RWPE1 (cell line): ENCODE measurements at places on chromosomes 5 and 9.

DNA sequence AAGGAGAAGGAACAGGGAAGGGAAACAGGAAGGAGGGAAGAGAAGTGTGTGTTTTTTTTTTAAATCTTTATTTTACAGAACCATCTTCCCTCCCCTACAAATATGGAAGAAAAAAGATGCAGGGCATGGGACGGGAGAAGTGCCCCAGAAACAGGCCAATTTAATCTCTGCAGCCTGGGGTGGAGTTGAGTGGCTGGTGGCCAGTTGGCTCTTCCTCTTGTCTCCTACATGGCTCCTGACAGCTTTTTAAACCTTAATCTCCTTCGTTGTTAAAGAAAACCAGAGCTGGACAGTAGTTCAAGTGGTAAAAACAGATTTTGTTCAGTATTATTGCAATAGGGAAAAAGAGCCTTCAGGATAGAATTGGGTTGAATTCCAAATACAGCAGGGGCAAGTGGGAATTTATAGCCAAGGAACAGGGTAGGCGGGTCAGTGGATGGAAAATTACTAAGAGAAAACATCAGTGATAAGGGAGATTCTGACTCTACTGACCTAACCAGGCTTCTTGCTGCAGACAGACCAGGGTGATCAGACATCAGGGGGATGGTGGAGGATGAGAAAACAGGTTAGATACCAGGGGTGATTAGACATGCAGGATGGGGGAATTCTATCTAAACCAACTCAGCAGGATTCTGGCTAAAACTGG is 125.1 kb upstream of the CLINT1 start:
- no peak for DNase-seq

- no peak for DNase-seq
Observed at GRCh38 chr5:89246252-89246651, 363.3 kb upstream of the MEF2C start.

DNA sequence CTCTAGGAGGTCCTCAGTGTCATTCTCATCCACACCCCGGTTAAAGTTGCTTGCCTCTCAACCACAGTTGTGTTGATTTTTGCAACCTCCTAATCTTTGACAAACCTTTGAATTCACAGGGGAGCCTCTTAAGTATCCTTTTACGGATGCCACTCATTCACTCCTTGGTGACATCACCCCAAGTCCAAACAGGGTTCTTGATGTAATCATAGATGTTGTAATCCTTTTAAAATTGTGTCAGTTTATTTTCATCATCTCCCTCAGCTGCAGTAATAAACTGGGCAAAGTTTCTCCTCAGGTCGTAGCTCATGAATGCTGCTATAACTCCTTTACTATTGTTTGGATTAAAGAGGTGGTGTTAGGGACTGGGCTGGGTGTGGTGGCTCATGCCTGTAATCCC is 637.2 kb upstream of the NUDT12 start:
- no peak for DNase-seq

DNA sequence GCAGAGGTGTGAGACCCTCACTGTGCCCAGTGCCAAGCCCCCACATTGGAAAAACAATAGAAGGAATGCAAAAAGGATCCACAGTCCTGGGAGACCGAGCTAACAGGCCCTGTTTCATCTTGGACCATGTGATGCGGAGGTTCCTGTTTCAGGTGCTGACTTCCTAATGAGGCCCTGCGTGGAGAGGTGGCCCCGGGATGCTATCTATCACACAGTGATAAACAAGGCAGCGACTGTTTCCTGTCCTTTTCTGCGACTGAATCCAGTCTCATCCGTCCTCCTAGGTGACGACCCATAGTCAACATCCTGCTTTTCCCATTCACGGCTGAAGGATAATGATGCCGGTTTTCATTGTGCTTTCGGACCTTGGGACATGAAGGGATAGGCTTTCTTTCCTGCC is 56.4 kb upstream of the BOD1 start:
- DNase-seq, result no peak

DNA sequence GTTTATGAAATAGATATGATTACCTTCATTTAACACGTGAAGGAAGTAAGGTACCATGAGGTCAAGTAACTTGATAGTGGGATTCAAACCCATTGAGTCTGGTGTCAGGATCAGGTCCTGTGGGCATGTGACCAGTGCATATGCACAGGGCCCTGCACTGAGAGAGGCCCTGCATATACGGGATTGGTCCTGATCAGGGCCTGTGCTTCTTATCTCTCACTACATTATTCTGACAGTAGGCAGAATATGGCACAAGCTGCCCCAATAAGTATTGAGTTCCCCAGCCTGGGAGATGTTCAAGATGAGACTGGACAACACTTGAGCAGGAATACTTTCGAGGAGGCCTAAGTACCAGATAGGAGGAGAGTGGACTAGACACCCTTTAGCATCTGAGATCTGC is 44.0 kb downstream of the GALNT10 start:
- DNase-seq, result no peak

DNA sequence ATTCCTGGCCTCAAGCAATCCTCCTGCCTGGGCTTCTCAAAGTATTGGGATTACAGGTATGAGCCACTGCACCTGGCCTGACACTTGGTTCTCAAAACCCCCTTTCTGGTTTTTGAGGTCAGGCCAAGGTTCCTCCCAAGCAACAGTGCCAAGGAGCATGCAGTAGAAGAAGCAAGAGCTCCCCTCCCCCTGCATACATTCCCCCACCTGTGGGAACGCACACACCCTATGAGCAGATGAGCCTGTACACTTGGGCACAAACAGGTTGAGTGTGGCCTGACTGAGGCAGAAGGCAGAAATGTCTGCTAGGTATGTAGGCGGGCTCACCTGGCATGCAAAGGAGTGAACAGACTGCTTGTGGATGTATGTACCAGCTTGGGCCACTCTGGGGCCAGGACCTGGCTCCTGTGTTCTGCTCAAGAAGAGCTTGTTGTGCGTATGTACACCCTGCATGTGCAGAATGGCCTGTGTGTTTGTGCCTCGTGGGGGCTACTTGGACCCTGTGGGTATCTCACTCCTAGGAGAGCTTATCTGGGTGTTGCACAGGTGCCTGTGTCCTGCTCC is 1.7 kb downstream of the GPRIN1 start:
- DNase-seq, result no peak

DNA sequence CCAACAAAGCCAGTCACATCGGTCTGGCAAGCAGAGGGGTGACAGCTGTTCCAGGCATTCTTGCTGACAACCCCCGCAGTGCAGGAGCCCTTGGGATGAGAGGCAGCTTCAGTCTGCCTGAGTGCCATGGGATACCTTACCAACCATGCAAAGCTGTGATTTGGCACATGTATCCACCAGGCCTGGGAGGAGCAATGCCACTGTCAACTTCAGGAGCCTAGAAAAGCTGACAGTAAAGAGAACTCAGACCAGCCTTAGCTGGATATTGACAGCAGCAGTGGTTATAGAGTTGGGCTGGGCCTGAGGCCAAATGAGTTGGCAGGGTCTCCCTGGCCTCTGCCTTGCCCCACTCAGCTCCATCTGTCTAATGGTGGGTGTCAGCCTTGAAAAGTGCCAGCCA is 10.1 kb upstream of the PLPPR1 start:
- DNase-seq, result no peak

DNA sequence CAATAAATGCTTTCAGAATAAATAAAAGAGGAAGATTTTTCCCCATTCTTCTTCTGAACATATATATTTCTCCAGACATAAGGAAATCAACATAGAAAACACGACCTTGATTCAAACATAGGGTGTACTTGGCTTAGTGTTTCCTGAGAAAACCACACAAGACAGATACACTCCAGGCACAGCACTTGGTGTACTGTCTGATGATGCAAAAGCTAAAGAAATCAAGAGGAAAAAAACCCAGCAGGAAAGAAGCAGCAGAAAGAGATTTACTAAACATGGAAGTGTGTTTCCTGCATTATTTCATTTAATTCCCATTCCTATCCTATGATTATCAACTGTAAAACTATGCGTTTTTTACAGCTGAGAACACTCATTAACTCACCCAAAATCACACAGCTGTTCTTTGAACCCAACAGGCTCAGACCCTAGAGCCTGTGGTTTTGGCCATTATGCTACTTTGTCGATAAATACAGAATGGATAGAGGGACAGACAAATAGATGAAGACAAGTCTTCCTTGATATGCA is 46.1 kb downstream of the NIPAL4 start:
- DNase-seq, result no peak

DNA sequence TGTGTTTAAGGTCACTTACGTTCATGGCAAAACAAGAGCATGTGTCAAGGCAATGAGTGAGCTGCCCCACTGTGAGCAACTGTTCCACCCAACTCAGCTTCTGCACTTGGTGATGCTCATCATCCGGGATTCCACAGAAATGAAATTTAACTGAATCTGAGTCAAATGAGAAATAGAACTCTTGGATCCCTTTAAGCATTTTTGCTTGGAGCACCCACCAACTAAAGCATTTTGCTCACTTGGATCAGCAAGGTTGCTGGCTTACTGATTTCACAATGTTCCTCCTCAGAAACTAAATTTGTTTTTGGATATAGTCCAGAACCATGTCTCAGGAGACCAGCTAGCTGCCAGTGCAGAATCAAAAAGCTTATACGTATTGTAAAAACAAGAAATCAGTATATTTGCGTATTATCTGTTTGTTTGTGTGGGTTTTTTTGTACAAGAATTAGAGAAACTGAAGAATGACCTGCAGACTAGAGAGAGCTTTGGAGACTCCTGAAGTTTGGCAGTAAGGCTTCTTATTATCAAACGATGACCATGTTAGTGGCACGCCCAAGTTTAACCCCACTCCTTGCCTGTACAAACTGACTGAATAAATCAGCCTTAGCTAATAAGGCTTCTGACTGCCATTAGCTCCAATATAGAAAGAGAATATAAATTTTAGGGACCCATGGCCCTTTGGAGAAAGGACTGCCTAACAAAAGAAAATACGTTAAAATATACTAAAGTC is 153.8 kb upstream of the FST start:
- DNase-seq, result no peak

- no peak for DNase-seq
Observed at GRCh38 chr5:120382833-120383232, 81.3 kb upstream of the PRR16 start.
